ENCODE measurements at places on chromosomes 2 and 18.

DNA sequence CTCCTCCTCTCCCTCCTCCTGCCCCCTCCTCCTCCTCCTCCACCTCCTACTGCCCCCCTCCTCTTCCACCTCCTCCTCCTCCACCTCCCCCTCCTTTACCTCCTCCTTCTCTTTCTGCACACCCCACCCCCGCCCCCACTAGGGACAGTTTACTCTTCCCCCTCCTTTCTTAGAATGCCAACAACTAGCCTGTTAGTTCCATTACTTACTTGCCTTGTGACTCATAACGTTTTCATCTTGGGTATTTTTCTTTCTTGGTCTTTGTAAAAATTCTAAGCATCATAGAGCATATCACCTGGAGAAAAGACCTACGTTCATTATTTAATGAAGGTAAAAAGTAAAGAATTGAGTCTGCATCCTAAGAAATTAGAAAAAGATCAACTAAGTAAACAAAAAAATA, 165.3 kb downstream of the NEDD4L start:
- no peak for DNase-seq

DNA sequence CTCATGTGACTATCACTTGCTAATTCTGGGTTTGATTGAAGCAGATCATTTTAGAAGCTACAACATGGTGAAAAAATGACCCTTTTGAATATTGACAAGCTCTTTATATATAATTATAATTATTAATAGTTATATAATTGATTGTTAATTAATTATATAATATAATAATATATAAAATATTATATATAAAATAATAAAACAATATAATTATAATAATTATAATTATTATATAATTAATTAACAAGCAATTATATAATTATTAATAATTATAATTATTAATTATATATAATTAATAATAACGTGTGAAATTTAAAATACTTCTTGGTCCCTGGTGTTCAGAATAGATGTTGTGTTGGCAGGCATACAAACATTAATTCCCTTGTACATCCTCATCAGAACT, 404.1 kb upstream of the CDH19 start:
- no peak for DNase-seq

DNA sequence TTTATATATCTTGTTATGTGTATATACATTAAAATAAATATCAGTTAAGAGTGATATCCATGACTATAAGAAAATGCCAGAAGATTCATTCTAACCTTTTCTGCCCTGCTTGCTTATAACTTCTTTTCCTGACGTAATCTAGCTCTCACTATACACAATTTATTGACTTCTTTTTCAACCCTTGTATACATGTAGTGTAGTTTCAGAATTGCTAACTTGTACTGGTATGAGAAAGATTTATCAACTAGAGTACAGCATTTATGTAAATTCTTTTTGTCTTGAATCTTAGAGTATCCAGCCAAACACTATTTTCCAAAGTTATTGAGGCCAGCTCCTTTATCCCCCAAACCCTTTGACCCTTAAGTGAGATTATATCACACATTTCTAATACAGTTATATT, 798.0 kb upstream of the RAB6C start:
- DNase-seq: no peak

DNA sequence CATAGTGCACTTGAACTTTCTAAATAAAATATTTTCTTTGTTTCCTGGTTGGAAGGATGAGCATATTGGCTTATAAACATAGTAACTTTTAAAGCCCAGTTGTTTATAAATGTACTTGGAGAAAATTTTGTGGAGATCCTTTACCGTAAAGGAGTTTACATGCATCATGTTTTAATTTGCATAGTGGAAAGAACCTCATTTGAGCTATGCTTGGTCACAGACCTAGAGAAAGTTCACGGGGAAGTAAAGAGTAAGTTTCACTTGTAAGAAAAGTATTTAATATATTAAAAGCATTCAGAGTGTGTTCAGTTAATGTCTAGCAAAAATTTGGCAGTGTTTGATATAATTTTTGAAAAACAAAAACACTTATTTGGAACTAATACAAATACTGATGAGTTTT, 45.3 kb downstream of the PIKFYVE start:
- no peak for DNase-seq

DNA sequence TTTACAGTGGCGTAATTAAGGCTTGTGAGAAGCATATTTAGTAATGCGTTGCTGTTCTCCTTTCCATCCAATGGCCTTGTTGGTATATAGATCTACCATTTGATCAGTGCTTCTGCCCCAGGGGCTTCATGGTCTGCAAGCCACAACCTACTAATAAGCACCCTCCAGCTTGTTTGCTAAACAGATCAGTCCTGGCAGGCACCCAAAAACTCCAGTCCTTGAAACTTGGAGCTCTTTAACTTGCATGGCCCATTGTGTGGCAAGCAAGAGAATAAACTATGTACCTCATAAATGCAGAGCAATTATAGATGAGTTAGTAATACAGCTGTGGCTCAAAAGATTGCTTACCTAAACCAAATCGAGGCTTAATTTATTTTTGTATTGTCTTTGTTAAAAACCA, 158.5 kb downstream of the FTCDNL1 start:
- DNase-seq: no peak

- DNase-seq: no peak
Measured at GRCh38 chr2:17538022-17538843, 2.3 kb upstream of the VSNL1 start.

GRCh38 chr2:47512581-47513083, 109.7 kb downstream of the MSH2 start:
- DNase-seq: peak; percentile 19

DNA sequence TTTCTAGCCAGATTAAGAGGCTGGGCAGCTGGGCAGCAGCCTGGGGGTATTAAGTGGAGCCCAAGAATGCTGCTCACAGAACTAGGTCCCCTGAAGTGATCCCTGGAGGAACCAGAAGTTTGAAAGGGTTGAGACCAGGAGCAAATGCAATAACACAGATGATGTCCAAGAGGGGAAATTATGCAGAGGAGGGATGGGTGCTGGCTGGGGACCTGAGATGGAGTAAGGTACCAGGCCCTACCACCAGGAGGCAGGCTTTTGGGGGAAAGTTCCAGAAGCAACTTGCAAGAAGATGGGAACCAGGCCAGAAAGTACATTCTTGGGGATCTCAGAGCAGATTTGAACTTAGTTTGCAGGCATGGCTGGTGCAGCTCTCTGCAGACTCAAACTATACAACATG, 175.1 kb downstream of the NCK2 start:
- no peak for DNase-seq

- DNase-seq: no peak
Measured at GRCh38 chr2:138959031-138959430, 178.8 kb upstream of the NXPH2 start.

DNA sequence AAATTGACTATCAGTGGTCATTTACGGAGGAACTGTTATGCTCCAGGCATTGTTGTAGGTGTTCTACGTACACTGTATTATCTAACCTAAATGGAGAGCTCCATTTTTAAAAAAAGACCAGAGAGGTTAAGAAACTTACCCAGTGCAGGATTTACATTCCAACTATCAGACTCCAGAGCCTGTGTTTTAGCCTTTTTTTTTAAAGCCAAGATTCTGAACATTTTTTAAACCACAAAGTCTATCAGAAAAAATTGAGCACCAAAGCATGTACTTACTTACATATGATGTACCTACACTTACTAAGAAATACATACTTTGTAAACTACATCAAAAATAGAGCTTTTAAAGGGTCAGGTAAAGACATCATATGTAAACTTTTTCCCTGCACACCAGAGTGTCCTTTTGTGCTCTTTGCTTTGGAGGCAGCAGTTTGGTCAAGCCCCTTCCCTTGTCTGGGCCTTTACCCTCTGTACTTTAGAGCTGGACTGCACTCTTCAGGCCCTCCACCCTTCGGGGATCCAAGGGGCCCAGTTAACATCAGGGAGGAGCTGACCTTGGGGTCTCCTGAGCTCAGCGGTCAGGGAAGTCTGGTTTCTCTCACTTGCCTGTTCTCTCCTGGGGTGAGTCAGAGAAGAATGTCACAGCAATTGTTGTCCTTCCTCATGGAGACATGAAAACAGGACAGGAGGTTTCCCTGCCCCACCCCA, 58.4 kb downstream of the ITGB1BP1 start:
- DNase-seq: no peak

- DNase-seq: no peak
Measured at GRCh38 chr2:120765678-120766469, 30.2 kb downstream of the GLI2 start.

- no peak for DNase-seq
Measured at GRCh38 chr2:46845542-46846486, 69.8 kb downstream of the MCFD2 start.

DNA sequence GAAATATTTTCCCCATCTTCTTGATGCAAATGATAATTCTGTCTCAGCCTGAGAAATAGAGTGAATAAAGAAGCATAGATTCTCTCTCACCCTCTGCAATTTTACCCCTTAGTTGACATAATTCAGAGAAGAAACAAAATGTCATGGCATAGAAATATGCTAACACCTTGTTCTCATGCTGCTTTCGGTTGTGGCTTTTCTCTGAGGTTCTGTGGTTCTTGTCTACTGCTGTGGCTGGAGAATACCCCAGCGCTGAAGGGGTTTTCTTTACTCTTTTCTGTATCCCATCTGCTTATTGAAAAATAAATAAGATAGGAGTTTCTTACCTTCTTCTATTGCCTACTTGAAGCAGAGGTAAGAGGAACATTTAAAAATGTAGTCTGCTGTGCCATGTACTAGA, 15.4 kb upstream of the RAB27B start:
- no peak for DNase-seq

GRCh38 chr2:97752342-97753334, 39.3 kb downstream of the ZAP70 start:
- DNase-seq: no peak

DNA sequence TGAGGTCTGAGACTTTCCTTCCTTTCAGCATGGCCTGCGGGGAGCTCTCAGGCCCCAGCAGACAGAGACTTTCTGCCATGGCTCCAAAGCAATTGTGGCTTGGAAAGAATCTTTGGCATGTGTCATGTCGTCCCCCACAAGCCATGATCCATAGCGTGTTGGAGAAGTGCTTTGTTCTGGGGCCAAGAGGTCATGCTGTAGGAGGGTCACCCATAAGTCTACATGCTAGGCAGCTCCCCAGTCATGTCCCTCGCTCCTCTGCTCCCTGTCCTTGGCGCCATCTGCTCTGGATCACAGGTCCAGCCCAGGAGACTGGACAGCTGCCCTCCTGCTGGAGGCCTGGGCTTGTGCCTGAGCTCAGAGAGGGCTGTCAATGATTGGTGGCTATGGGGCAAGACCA, 78.8 kb upstream of the LCLAT1 start:
- DNase-seq: no peak

DNA sequence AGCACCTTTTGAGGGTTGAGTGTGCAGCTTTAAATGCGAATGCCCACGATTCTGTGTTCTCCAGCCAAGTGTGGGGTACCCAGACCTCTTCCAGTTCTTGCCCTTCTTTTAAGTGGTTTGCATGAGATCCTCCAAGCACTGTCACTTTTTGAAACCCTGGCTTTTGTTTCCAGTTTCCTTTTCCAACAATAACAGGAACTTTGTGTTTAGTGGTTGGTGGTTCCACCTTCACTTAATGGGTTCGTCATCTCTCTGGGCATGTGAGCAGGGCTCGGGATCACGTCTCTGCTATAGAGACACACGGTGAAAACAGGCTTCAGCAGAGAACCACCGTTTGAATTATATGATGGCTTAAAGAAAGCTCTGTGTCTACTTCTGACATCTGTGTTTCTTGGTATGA, 197.6 kb downstream of the LDLRAD4 start:
- no peak for DNase-seq

DNA sequence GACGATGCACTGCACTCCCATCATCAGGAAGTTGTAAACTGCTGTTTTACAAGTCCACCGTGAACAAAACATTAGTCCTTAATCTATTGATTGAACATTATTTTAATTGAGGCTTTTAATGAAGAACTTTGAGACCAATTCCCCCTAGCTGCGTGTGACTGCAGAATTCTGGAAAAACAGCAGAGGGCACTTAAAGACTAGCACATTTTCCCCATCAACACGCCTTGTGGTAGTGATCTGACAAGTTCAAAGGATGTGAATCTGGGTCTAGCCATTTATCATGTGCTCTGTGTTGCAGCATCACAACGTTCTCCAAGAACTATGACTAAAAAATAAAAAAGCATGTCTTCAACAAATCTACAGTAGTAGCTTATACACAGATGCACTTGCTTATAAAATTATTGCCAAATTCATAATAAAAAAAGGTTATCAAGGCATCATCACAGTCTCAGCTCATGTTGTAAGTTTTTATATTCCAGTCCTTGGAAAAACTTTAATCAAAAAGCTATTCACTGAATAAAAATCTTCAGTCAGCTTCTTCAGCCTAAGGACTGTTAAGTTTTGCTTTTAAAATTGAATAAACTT, 35.8 kb downstream of the SKOR2 start:
- peak; percentile 36 for DNase-seq

DNA sequence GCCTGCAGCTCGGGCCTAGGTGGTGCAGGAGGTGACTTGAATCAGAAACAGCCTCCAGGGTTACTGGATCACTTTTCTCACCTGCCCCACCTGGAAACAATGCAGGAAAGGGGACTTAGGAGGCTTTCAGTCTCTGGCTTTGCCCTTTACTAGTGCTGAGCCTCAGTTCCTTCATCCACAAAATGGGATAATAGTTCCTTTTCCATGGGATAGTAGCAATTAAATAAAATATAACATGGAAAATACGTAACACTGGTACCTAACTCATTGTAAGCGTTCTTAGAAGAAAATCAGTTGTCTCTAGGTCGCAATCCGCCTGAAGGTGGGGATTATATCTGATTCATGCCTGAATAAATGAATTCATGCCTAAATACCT, 112.6 kb upstream of the STPG4 start:
- no peak for DNase-seq

DNA sequence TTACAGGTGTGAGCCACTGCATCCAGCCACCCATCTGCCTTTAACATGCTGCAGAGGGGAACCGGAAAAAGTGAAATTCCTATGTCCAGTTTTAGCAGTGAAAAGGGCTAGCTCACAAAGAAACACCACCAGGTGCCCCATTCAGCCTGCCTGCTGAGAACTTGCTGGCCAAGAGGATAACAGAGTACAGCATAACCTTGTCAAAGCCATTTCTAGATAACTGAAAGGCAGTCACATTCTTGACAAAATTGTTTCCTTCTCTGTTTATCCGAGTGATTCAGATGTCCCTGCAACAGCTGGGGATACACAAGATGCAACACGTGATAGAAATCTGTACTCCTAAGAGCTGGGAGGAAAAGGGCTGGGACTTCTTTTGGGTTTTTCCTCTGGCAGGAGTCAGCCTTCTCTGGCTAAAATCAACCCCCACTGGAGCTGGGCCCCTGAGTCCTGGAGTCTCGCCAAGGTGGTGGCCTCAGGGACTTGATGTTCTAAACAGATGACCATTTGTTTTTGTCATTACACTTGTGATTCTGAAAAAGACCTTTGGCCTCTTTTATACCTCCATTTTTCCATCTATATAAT, 505.4 kb downstream of the BCL11A start:
- DNase-seq: no peak

- DNase-seq: peak; percentile 52
Measured at GRCh38 chr2:25700221-25700660, 26.9 kb upstream of the DTNB start.

DNA sequence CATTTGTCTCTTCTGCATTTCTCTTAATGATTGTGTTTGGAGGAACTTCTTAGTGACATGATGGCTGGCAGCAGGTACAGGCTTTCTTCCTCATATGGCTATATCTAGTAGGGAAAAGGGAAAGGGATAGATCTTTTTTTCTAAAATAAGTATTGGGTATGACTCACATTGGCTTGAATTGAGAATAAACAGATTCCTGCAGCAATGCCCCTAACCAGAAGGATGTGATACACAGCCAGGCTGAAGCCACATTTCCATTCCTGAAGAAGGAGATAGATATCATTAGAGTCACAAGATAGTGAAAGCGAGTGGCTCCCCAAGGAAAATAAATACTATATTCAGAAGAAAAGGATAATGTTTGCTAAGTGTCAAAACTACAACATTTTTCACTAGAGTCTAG, 61.1 kb downstream of the VWC2L start:
- no peak for DNase-seq

Data from NCI-H446 (cell line).